ENCODE measurements at places on chromosomes 4 and X.

- no peak for DNase-seq
Observed at GRCh38 chr4:183130328-183131155, 31.5 kb downstream of the WWC2 start.

DNA sequence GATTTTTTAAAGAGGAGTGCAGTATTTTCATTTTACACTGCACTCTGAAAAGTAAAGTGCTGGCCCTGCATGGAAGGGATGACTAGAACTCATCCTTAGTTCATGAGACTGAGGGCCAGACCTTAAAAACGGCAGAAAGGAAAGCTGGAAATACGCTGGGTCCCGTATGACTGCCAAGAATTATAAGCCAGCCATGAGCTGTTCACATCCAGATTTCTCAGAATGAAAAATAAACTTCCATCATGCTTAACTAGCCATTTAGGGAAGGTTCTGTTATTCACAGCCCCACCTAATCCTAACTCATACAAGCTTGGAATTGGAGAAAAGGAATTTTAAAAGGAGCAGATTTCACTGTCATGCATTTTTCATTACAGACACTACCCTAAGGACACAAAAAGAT lies 894.4 kb downstream of the FAT4 start:
- DNase-seq: no peak

DNA sequence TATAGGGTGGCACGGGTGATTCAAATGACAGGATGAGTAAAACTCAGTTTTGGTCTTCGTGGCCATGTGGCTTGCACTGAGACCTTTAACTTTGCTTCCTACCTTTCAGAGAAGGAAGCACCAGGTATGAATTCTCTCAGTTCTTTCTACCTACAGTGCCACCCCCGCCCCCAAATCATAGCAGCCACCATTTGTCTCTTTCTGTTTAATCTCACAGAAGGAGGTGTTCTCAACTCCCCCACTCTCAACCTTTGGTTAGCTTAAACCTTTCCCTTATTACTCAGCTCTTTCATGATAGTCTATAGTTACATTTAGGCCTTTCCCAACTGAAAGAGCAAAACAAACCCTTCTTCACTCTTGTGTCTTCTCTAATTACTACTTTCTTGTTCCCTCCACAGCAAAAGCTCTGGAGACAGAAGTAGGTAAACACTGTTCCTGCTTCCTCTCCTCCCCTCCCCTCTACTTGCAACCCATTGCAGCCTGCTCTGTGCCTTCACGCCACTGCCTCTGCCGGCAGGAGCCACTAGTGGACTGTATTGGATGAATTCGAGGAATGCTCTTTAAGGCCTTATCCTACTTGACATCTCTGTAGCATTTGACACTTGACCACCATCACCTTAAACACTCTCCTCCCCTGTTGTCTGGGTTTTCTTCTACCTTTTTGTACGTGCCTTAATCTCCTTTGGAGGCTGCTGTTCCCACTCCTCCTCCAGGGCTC lies 123.7 kb downstream of the AFF1 start:
- no peak for DNase-seq

- DNase-seq: peak; percentile 2
Observed at GRCh38 chrX:13778916-13779315, 38.0 kb downstream of the GPM6B start.

- no peak for DNase-seq
Observed at GRCh38 chr4:128787509-128788311, 21.8 kb upstream of the JADE1 start.

DNA sequence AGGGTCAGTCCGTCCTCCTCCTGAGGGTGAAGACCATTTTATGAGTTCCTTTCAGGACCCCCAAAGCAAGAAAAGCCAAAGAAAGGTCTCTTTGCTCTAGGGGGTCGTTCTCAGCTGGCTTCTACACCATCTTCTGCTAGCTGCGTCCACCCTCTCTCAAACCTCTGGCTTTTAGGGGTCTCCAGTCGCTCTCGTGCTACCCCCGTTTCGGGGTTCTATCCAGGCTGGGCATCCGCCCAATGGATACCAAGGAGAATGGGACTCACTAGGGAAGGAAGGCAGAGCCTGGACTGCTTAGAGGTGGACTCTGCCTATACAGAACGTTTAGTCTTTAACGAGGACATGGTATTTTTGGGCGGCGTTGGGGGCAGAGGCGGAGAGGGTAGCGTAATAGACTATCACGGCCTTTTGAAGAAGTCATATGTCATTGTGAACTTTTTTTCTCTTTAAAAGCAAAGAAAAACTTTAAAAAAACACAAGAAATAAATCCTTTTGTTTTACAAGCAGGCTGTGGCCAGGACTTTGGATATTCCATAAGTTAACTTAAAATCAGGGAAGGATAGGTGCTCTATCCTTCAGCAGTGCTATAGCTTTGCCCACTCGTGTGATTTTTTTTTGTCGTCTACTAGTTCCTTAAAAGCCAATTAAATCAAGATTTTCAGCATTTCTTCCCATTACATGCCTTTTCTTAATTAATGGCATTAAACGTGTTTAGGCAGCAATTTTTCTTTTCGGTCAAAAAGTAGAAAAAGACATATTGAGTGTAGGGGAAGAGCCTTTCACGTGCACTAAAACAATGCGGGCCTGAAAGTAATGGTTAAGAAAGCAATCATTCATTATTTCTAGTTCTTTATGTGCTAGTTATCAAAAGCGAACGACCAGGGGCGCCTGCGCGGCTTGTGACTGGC lies 7.2 kb upstream of the PITX2 start:
- no peak for DNase-seq

DNA sequence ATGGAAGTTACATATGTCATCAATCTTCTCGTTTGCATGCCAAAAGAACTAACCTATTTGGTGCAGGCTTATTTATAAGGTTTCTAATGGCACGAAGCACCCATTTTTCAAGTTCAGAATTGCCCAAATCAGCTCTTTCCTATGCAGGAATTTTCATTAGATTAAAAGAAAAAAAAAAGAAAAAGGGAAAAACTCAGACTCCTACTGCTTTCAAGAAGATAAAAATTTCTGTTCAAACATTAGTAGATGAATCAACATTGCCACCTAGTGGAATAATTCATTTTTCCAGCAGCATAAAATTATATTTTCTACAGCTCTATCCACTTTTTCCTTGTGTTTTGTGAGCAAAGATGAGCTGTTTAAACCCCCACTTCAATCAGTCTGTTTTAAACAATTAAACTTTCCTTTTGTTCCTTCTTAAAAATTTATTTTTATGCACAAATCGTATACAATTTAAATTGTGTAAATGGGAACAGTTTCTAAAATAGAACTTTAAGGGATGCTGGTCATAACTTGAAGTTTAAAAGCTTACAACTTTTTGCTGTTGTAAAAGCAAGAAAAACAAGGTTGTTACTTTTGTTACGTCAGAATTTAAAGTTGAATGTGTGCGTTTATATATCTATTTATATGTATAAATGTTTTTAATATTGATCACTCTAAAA lies 309.9 kb downstream of the ARAP2 start:
- peak; percentile 34 for DNase-seq

DNA sequence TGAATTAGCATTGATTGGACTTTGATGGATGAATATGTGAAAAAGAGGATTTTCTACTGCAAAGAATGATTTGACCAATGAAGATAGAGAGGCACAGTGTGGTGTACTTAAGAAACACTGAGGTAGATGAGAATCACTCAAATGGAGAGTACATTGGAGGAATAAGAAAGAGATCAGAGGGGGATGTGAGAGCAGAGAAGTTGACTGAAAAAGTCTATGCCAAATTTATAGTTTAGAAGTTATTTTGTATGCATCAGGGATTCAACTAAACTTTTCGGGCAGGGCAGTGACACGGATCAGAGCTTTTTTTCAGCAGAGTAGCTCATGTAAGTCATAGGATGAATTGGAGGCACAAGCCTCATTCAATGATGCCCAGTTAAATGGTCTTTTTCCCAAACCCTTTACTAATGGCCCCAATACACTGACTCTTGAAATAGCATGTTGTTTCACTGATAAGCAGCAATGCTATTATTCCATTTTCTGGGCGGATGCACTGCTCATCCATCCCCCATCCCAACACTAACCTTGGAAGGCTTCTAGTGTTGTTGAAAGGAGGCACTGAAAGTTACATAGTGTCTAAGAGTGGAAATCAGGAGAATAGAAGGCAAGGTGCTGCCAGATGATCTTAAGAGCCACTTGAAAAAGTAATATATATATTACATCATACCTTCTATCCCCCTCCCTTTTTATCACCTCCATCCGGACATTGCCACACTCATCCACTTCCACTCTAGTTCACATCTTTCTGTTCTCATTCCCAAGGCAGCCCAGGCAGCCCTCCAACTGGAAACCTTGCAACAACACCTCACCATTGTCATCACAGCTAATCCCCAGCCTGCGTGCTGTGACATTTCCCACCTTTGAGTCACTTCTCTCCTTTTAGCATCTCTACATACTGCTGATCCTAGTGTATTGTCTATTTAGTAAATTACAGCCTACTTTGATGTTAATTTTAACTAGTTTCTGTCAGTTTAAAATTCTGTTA lies 46.1 kb downstream of the ARHGAP24 start:
- no peak for DNase-seq

DNA sequence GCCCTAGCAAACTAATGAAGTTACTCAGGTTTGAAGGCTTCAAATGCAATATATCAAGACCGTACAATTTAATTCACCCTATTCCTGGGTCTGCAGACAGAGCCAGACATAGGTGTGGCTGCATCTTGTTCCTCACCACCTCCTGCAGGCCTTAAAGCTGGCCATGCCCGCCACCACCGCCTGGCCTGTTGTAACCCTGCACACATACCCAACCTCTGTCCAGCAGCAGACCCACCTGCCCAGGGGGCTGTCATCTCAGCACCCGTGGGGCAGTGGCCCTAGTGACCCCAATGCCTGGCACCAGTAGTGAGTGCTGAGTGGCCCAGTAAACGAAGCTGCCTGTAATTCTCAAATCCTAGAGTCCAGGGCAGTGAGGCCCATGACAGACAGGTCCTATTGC lies 40.7 kb downstream of the ZBTB49 start:
- DNase-seq: no peak

DNA sequence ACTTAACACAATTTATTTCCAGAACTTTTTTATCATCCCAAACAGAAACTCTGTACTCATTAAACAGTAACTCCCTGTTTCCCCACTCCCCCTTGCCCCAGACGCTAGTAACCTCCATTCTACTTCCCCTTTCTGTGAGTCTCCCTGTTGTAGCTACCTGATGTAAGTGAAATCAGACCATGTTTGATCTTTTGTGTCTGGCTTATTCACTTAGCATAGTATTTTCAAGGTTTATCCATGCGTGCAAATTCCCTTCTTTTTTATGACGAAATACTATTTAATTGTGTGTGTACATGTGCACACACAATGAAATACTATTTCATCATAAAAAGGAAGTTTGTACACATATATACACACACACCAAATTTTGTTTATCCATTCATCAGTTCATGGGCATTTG lies 5.2 kb downstream of the PKD2 start:
- DNase-seq: no peak

- DNase-seq: no peak
Observed at GRCh38 chr4:17665852-17666251, 51.4 kb downstream of the MED28 start.

DNA sequence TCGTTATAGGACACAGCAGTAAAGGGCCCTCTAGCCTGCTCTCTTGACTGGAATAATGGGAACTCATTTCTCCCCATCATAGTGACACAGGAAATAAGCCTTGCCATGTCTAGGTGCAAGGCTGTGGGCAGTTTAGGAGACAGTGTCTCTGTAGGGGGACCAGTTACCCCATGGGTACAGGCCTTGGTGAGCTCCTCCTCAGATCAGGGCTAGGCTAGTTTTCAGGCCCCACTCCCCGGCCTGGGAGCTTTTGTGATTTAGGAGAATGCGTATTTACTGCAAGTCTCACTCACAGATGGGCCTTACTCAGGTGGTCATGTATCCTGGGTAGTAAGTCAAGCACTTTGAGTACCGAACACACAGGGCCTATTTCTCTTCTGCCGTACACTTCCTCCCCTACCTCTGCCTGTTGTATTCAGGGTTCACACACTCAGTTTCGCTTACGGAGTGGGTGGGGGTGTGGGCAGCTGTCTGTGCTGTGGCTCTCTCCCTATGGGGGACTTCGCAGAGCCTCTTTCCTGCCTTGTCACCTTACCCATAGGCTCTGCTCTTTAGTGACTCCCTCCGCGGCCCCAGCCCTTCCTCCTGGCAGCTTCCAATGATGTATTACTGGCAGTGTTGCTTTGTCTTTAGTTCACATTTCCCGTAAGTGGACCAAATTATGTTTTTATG lies 34.2 kb downstream of the FAM193A start:
- DNase-seq: no peak

GRCh38 chr4:8029689-8030088 lies 90.0 kb upstream of the AFAP1 start:
- no peak for DNase-seq

GRCh38 chr4:156169011-156169410 lies 215.3 kb upstream of the CTSO start:
- DNase-seq: peak; percentile 72

Data from HS-5 (cell line).